ENCODE measurements at places on chromosomes 11 and 22. TPM values are rescaled to one million over a fixed set of nuclear protein-coding genes. Genes with fewer than 3 reads are reported as not detected.
A peak's percentile ranks its signal among the peaks of the same experiment; 100 is the strongest.

Gene CRYBB2
- not detected for total RNA-seq

Gene FAM180B
- total RNA-seq: not detected

Gene VSIG2
- not detected for total RNA-seq

DNA sequence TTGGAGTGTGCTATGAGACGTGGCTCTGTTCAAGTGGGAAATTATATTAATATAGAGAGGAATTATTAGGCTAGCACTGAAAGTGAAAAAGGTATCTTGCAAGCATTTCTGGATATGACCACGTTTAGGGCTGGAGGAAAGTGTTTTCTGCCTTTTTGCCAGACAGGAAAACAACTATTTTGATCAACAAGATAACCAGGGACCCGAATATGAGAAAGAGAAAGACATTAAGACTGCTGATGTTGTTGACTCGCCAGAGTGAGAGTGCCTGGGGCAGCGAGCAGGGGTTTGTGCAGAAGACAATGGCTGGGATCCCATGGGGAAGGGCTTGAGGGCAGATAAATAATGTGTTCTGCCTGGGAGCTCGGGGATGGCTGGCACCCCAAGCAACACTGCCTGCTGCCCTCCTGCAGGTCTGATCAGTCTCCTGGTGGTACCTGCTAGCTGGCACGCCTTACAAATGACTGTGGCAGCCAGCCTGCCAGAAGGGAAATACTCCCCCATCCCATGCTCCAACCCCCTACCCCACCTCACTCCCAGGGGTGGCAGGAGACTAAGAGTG, 23.1 kb upstream of the CHST1 start:
- no peak for DNase-seq

GRCh38 chr11:113163291-113164030, 150.9 kb upstream of the TTC12 start:
- DNase-seq: no peak

Gene OR51B4
- total RNA-seq: not detected

DNA sequence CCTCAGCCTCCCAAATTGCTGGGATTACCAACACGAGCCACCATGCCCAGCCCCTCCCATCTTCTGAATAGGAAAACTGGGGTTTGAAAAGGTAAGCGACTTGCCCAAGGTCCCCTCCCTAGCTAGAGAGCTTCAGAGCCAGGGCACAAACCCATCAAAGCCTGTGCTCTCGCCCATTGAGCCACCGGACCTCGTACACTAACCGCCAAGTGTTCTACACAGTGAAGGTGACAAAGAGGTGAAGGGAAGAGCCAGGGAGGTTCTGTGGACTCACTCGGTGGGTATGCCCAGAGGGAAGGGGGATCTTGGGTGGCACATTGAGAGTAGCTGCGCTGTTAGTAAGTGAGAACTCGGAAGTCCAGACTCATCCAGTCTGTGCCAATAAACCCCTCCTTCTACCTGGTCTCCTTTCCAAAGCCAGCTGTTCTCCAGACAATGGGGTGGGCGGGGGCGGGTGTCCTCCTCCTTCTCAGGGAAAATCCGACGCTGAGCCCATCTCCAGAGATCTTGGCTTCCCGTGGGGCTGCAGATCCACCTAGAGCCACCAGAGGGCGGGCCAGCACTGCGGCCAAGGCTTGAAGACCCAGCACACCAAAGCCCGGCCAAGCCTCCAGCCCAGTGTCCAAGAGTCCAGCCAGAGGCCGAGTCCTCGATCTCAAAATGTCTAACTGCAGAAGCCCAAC, 3.2 kb upstream of the RTN4RL2 start:
- DNase-seq: peak; percentile 92

GRCh38 chr11:8838248-8838647, 72.7 kb upstream of the AKIP1 start:
- no peak for DNase-seq

GRCh38 chr11:106156290-106156937, 79.0 kb downstream of the AASDHPPT start:
- peak; percentile 71 for DNase-seq

Gene MRGPRE
- total RNA-seq: not detected

Gene PARVG
- not detected for total RNA-seq

DNA sequence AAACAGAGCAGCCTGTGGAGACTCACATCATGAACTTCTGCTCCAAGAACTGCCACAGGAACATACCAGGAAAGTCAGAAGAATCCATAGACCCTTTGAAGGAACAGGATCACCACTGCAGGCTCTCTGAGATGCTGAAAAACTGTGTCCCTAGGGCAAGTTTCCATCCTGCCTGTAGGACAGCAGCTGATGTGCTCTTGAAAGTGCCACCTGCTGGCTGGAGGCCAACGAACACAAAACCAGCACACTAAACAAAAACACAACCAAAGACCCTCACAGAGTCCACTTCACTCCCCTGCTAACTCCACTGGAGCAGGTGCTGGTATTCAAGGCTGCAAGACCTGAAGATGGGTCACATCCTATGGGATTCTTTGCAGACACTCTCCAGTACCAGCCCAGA, 12.0 kb upstream of the NXPE1 start:
- no peak for DNase-seq

GRCh38 chr22:40436505-40437431, 66.4 kb downstream of the SGSM3 start:
- DNase-seq: peak; percentile 40

GRCh38 chr11:80023386-80023785, 582.6 kb upstream of the TENM4 start:
- no peak for DNase-seq

DNA sequence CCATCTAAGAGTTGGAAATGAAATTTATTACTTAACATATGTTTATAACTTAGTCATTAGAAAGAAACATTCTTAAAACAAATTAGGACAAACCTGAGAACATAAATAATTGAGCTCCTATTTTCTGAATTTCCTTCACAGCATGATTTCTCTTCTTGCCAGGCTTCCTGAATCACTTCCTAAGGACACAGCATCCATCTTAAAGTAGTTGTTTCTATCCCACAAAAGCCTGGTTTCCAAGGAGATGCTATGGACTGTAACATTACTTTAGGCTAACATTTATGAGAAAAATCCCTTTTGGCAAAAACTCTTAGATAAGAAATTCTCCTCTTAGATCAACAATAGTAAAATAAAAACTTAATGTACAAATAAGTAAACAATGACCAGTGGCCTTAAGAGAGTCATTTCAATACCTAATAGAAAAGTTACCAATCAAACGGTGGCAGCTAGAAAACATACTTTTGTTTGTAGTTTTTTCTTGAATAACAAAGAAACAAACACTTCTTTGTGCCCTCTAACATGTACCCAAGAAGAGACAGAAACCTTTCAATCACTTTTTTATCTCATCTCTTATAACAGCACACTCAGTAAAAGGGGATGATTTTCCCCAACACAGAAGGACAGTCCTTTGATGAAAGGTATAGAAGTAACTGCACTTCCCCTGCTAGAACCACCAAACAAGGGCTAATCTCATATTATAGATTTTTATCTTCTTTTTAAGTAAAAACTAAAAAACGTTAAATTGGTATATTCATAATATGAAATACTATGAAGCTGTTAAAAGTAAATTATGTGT, 74.5 kb downstream of the TTC28 start:
- DNase-seq: no peak

DNA sequence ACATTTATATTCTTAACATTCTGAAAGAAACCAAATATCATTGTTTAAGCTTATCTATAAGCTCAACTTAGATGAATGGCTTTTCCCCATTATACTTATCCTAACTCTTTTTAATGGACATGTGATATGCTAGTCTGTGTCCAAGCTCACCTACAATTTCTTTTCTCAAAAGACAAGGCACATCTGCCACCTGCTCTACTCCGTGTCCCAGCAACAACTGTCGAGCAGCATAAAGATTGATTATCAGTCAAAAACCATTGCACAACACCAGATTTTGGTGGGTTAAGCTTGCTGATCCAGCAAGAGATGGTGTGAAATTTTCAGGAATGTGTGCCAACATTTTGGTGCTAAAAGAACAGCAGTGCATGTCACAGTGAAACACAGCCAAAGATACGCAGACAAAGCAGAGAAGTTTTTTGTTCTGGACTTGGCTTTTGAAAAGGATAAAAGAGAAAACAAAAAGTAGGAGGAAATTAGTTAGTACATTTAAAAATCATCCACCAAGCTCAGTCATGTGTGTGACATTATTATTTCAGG, 65.8 kb downstream of the DCDC1 start:
- no peak for DNase-seq

Gene IGF2
- 1,397 TPM for total RNA-seq

All from Caco-2 (cell line).